NCI-H526 treated with DMSO at 0.1 percent for 48 hours (cell line): ENCODE measurements at places on chromosomes 3 and 15.

DNA sequence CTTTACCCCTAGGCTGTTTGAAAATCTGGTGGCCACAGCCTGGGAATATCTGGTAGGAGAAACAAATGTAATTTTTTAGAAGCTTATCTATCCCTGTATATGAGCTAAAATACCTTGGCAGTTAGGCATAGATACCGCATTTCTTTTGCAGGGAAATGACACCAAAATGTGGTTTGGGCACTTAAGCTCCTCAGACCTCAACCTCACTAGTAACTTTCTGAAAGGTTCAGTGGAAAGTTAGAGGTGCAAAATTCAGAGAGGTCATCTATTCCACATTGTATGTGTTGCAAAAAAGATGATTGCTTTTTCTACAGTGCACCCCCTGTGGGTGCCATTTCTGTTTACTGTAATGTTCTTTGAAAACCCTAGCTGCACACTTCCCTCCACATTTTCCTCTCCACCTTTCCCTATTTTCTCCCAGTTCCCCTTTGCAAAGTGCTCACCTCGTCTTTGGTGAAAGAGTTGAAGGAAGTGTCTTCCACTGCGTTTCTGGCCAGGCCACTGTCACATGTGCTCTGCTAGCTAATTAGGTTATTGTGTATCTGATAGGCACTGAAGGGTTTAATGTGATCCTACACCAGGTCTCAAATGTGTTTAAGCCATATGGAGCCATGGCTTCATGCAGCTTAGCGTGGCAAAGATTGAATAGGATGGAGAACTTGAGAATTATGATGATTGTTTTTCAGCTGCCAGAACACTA, 1.3 kb downstream of the SACM1L start:
- peak; percentile 35 for DNase-seq

- DNase-seq = no peak
These were observed 31.3 kb downstream of the HACD2 start for GRCh38 chr3:123553536-123553935.

DNA sequence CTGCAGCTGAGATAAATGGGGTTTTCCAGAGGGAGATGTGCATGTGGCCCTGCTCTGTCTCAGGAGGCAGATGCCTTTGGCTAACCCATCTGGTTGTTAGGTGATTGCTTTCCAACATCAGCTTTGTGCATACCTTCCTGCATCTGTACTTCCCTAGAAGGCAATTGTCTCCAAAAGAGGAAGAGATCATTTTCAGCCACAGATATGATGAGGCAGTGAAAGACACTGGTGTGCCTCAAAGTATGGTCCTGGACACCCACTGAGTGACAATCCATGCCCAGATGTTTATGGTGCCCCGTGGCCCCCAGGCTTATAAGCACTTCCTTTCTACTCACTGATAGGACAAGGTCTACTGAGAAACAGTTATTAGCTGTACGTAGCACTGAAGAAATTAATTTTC, 117.5 kb upstream of the NR2F2 start:
- DNase-seq = no peak

DNA sequence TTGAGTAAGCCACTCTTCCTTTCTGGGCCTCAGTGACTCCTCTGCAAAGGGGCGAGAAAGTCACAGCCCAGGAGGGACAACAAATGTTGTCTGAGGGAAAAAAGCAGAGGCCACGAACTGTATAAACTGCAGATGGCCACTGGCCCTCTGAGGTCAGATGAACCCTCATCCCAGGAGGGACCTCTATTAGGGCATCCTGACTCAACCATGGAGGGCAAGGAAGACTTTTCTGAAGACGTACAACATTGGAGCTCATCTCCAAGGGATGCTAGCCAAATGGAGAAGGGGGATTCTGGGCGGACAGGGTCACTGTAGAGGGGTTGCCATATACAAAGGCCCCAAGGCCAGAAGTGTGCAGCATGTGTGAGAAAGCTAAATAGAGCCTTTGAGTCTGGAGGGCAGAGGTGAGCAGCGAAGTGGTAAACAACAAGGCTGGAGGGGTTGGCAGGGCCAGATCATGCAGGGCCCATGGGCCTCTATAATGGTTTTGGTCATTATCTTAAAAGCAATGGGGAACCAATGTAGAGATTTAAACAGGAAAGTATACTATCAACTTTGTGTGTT, 16.7 kb downstream of the GRAMD2A start:
- no peak for DNase-seq

GRCh38 chr3:32818229-32818969, 602 bp downstream of the TRIM71 start:
- no peak for DNase-seq
